Stimulated activated CD8-positive, alpha-beta memory T cell treated with anti-CD3 and anti-CD28 coated beads, Interleukin-7, amount 100 ng/mL, for 24 hours (primary cell): ENCODE measurements at places on chromosomes 1 and 21.

DNA sequence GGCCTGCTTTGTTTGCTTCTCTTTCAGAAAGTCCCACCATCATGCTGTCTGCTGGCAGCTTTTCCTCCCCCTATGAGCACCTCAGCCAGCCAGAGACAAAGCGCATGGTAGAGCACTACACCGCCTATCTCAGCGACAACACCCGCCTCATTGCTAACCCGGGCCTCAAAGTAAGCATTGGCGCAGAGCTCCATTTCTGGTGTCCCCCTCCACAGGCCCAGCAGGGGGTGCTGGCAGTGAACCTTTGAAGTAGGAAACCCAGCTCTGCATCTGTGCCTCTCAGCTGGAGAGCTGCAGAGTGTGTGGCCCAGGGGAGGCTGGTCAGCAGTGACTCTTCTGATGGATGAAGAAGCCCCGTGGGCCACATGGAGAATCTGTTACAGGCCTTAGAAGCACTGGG is 81.2 kb upstream of the RAVER2 start:
- DNase-seq = no peak

GRCh38 chr21:46294647-46295176 is 8.6 kb downstream of the YBEY start:
- DNase-seq = no peak

GRCh38 chr1:232725305-232726047 is 79.7 kb upstream of the MAP10 start:
- no peak for DNase-seq

- DNase-seq = no peak
Measured at GRCh38 chr1:24872061-24872850, 57.8 kb downstream of the RUNX3 start.

DNA sequence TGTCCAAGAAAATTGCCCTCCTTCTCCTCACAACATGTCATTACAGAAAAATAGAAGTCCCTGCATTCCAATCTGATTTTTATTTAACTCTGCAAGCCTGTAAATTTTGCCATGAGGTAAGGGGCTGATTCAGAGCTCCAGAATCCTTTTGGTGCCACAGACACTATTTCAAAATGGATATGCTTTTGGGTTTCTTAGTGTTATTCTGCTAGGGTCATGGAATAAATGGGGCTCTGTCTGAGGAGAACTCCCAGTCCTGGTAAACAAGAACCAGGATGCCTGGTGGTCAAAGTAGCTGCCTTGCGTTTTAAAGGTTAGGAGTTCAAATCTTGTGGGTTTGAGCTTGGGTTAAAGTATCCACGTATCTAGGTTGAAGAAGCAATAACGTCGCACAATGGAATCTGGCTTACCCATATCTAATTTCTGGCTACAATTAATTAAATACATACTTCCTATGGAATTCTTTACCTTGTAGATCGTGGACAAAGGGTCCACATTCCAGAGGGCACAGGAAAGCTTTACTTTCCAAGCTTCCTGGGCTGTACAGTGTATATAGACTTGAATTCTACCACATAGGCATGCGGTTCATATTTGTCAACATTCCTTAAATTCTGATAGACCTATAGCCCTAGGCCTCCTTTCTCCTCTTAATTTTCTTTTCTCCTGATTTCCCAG is 98.0 kb upstream of the CDC42BPA start:
- no peak for DNase-seq

DNA sequence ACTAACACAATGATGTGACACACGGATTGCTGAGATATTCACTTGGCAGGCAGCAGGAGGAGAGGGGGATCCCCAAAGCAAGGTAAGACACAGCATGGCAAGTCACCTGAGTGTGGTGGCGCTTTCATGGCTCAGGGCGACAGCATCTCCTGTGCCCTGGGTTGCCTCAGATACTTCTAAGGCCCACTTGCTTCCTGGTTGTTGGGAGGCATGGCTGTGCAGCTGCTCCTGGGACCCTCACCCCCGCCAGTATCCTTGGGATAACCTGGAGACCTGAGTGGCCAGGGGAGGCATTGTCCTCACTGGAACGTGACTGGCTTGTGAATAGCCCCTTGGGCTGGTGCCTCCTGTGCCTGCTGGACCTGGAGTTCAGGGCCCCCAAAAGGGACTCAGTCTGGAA is 69.8 kb downstream of the STUM start:
- no peak for DNase-seq

DNA sequence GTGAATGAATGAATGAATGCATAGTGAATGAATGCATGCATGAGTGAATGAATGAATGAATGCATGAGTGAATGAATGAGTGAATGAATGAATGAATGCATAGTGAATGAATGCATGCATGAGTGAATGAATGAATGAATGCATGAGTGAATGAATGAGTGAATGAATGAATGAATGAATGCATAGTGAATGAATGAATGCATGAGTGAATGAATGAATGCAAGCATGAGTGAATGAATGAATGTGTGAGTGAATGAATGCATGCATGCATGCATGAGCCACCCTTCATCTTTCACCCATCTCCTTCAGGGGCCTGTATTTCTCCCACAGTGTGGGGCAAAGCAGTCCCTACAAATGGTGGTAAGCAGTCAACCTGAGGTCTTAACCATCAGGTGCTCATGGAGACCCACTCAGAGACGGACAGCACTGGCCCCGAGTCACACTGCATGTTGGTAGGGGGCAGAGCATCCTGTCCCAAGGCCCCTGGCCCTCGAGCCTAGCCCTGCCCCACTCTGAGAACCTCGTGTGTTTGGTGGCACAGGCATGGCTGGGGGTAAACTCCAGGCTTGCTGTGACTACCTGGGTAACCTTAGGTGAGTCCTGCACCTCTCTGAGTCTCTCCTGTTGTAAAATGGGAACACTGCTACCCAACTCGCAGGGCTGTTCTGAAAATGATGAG is 28.0 kb upstream of the PAX7 start:
- DNase-seq = no peak

DNA sequence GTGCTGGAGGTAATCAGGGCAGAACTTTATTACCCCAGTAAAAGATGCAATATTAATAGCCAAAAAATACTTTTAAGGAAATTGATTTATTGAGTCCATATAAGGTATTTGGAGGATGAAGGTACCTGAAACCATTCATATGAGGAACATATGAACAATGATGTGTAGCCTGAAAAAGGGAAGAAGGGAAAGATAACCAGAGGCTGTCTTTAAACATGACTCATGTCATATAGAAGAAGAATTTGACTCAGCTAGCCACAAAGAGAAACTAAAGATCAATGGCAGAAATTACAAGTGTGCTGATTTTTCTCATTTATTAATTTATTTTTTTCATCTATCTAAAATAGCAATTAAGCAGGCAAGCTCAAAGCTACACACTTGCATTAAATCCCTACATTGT is 136.2 kb upstream of the DUSP10 start:
- DNase-seq = no peak

GRCh38 chr1:53255031-53255430 is 16.7 kb upstream of the MAGOH start:
- DNase-seq = no peak

DNA sequence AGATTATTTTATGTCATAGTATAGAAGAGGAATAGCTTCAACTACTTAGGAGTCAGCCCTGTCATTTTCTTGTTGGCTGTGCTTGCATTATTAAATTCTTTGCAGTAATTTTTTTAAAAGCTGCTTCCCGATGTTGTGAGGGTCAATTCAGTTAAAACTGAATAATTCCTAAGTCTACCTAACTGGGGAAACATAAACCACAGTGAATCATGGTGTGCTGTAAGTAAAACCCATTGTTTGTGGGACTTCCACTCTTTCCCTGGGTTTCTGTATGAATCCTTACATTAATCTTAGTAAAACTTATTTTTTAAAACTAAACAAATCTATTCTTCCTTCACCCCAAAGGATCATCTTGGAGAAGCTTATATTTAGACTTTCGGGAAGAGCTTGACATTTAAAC is 4.4 kb downstream of the SUCO start:
- DNase-seq = no peak

GRCh38 chr1:172761581-172762486 is 102.9 kb downstream of the FASLG start:
- no peak for DNase-seq
